Trophoblast cell (in vitro differentiated cells and primary cell): ENCODE measurements at places on chromosomes 7 and 10.

DNA sequence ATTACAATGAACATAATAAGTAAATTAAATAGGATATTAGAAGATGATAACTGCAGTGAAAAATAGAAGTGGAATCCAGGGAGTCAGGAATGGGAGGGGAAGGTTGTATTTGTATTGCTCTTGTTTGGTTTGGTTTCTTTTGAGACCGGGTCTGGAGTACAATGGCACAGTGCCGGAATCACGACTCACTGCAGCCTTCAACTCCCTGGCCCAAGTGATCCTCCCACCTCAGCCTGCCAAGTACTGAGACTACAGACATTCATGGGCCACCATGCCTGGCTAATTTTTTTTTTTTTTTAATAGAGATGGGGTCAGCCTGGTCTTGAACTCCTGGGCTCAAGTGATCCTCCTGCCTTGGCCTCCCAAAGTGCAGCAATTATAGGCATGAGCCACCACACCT is 59.9 kb upstream of the LRRC4 start:
- no peak for DNase-seq

GRCh38 chr7:18768256-18768655 is 272.7 kb downstream of the HDAC9 start:
- no peak for DNase-seq

GRCh38 chr7:1247527-1248041 is 14.9 kb downstream of the UNCX start:
- no peak for DNase-seq

DNA sequence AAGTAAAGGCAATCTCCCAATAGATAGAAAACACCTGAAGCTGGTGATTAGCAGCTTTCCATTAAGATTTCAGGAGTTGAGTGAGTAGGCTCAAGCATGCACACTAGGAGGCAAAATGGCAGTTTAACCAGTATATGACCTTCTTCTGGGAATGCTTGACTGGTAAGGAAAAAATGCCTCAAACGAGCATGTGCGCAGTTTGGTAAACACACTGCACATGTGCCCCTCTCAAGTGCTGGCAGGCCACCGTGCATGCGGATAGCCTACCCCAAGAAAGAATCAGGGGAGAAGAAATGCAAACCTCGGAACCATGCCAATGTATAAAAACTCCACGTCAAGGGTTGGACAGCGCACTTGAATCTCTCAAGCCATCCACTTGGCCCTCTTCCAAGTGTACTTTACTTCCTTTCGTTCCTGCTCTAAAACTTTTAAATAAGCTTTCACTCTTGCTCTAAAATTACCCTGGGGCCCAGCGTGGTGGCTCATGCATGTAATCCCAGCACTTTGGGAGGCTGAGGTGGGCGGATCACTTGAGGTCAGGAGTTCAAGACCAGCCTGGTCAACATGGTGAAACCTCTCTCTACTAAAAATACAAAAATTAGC is 98.8 kb upstream of the CDK1 start:
- no peak for DNase-seq

DNA sequence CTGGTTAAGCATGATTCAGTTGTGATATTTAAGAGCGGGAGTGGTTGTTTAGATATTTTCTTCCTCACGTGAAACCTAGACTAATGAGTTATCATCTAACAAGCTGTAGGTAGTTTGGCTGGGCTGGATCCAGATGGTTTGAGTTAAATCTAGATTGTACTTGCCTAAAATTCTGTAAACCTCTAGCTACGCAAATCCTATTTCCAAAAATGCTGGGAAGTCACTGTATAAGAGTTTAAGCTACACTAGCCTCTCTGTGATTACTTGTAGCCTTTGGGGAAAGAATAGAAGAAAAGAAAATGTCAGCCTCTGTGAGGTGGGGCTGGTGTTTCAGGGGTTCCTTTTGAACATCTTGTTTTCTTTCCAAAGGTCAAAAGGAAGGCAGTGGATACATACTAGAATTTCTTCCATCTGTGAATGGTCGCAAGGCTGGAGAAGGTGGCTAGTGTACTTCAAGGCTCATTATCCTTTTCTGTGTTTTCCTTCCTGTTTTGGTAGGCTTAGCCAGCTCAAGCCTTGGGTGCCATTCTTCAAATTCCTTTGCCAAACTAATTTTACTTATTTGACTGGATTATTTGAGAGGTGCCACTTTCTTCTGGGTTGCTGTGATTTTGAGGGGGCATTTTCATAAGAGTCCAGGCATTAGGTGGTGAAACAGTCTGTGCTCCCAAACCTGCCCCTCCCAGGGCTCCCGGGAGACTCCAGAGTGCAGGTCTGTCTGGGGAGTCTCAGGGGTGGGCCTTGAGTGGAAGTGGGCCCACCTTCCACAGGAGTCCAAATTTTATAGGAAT is 5.2 kb upstream of the EN2 start:
- no peak for DNase-seq

DNA sequence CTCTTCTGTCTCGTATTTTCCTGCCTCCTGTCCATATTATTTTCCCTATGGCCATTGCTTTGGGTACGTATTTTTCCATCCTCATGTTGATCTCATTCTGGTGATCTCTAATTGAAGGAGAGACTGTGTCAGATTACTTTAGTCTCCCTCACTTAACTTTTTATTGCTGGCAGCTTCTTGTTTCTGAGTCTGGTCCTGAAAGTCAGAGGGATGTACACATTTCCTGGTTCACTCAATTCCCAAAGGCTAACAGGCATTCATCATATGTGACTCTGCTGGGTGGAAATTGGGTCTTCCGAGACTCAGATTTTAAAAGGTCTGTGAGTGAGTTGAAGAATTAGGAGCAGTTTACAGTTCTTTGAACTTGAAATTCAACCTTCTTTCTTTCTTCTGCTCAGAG is 10.9 kb downstream of the UMAD1 start:
- DNase-seq = no peak

GRCh38 chr7:39536951-39537350 is 29.3 kb upstream of the YAE1 start:
- DNase-seq = no peak

DNA sequence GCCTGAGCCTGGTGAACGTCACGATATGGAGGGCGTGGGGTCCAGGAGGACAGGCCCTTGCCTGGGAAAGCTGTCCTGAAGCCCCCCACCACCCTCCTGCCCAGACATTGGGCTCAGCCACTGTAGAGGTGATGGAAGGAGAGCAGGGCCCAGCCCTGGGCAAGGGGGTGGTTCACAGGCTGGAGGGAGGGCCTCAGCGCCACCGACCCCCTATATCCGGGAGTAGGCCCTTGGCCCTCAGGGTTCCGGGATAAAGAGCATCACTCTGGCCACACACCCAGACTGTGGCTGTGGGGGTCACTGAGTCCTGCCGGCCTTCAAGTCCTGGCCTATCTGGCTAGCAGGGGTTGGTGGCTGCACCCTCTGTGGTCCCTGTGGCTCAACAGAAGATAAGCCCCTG is 55.3 kb upstream of the GTF2IRD1 start:
- DNase-seq = no peak
